ENCODE measurements at places on chromosomes 2 and 18. TPM values are rescaled to one million over a fixed set of nuclear protein-coding genes. Genes with fewer than 3 reads are reported as not detected.

DNA sequence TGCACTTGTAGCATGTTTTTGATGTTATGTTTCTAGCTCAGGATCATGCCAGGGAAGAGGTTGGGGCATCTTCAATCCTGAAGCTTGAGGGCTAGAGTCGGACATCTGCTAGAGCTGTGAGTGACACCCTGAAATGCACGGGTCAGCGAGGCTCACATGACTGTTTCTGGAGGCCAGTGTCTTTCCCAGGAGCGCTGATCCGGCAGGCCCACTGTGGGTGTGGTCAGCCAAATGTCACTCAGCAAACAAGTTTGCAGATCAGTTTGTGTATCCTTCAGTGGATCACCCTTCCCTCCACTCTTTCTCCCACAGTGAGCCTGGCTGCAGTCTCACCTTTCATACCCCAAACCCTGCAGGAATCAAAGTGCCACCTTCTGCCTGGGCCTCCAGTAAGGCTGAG lies 23.0 kb upstream of the ARHGEF4 start:
- DNase-seq = no peak

DNA sequence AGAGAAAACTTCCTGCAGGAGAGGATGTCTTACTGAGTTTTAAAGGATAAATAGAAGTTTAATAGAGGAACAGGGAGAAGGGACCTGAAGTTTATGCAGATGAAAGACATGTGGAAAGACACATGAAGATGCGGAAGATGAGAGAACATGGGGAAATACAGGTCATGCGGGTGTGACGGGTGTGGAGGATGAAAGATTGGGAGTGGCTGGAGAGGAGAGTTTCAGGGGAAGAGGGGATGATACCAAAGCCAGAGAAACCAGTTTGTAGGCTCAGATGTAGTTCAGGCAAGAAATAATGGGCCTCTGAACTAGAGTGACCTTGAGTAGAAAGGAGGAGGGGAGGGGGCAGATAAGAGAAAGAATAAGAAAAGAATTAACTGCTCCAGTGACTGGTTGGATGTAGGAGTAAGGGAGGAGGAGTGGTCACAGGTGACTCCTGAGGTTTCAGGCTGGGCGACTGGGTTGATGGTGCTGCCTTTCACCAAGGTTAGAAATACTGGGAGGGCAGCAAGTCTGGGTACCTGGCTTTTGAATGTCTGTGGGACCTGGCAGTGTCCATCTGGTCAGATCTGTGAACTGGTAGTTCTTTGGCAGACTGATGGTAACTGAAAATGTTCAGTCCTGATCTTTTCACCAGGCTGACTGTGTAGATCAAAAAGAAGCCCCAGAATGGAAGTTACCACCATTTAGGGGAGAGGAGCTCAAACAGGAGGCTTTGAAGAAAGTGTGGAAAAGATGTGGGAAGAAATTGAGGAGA lies 69.4 kb downstream of the TET3 start:
- DNase-seq = no peak

GRCh38 chr2:239137165-239137897 lies 263.5 kb downstream of the HDAC4 start:
- DNase-seq = no peak

GRCh38 chr2:189657867-189658266 lies 3.4 kb upstream of the ASNSD1 start:
- DNase-seq = no peak

DNA sequence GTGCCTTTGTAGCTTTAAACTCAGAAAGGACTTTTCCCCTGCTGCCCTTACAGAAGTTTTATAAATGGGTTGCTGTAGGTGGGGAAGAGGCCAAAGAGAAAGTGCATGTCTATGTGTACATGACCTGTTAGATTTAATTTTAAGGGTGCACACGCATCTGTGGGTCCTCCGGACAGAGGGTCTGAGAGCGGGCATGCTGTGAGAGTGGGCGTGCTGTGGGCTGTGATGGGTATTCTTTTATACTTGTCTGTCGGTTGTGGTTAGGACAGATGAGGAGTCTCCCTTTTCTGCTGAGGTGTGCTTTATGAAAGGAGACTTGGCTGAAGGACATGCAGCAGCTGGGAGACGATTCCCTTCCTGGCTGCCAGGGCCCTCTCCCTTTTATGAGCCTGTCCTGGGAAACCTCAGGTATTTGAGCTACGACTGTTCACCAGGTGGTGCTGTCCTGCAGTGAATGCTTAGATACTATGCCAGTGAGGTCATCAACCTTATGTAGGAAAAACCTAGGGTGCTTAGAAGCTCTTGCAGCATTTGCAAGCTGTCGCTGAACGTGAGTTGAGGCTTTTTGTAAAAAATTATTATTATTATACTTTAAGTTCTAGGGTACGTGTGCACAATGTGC lies 67.5 kb downstream of the TANC1 start:
- no peak for DNase-seq

Gene TCF23
- 0.70 TPM for polyA plus RNA-seq

Gene NCKAP5
- polyA plus RNA-seq = 6.5 TPM

Data from left renal cortex interstitium (tissue), 4 donors.